Stimulated activated CD8-positive, alpha-beta memory T cell treated with anti-CD3 and anti-CD28 coated beads, Interleukin-7, amount 100 ng/mL, for 1 hour (primary cell): ENCODE measurements at places on chromosomes 6 and 20.

DNA sequence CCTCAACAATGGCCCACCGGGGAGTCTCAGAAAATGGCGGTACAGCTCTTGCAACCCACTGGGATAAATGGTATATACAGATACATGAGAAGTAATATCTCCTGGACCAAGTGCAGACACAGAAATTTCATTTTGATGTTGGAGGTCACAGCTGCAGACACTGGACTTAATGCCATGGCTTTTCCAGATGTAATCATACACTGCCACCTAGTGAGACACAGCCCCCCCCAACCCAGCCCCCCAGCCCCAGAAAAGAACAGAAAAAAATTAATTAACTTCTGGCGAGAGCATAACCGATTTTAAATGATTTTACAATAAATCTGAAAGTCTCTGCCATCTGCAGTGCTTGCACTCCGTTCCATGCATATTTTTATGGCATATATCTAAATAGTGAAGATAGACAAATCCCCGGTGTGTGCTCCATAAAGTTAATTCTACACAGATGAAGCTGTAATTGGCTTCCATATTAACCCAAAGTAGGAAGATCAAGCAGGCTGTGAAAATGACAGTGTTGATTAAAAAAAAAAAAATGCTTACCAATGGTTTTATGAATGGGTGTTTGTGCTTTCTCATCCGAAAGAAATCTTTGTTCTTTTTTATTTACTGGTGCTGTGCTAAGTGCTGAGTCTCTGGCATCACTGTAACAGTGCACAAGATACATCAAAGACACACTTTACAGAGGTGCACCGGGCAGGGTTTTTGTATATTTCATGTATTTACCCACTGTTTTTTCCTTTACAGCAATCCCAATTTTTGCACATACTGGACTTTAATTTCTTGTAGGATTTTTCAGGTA lies 804.1 kb downstream of the TFAP2A start:
- DNase-seq: no peak

DNA sequence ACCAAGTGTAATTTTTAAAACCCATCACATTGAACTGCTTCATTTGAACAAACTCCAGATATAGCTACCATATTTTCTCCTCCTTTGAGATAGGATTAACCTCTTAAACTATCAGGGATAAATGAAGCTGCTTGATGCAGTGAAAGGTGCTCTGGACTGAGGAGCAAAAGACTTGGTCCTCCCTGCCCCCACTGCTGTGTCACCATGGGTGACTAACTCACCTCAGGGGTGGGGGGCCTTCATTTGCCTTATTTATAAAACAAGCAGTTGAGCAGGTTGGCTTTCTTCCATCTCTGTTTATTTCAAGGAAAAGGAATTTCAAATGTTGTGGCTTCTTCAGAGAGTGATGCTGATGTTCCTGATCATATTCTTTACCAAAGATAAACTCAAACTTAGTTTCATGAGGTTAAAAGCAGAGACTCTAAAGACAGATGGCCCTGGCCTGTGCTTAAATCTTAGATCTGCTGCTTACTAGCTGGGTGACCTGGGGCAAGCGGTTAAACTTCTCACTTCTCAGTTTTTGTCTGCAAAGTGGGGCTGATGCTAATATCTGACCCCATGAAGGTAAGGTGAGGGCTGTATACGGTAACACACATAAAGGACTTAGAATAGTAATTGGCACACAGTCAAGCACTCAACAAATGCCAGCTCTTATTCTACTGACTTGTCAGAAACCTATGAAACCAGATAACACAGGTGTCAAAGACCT lies 50.5 kb downstream of the FHL5 start:
- no peak for DNase-seq

DNA sequence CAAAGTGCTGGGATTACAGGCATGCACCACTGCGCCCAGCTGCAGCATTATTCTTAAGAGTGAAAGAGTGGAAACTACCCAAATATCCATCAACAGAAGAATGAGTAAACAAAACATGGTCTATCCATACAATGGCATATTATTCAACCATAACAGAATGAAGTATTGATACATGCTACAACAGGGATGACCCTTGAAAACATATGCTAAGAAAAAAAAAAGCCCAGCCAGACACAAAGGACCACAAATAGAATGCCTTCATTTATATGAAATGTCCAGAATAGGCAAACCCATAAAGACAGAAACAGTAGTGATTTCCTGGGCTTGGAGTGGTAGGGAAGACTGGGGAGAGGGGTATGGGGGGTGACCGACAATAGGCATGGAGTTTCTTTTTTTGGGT lies 7.1 kb downstream of the TUBB2B start:
- no peak for DNase-seq

DNA sequence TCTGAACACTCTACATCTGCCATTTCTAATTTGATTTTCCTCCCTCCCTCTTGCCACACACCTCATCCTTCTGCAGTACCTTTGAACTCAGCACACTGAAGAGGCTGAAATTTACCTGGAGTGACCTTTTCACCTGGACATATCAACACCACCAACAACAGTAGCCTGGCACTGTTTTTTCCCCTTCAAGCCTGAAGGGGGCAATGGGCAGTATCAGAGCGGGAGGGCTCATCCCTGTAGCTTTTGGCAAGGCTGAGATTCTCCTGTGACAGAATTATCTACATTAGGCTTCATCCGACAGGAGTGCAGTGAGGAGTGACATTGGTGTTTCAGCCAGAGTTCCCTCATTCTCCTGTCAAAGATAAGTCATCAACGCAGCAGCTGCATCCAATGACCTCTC lies 312.8 kb upstream of the SPTLC3 start:
- no peak for DNase-seq

GRCh38 chr6:105805501-105806023 lies 280.6 kb upstream of the PRDM1 start:
- no peak for DNase-seq

GRCh38 chr20:56343861-56344381 lies 14.9 kb upstream of the FAM210B start:
- no peak for DNase-seq

DNA sequence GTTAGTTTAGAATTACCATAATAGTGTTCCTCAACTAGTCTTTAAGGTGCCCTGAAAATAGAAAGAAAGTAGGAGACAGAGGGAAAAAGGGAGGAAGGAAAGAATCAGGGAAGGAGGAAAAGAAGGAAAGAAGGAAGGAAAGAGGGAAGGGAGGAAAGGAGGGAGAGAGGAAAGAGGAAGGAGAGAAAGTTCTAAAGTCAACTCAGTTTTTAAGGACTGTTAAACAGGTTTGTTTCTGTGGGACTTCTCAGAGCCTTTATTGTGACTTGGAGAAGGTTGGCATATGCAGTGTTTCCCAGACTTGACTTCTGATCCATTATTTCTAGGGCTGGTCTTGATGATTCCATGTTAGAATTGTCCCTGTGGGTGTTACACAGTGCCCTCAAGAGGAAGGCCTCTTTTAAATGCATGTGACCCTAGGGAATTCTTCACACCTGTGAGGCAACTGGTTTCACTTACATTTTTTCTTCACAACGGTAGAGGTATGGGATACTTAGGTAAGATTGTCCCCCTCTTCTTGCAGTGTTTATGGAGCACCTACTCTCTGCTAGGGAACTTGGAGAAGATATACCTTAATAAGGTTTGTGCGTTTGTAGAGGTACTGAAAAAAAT lies 132.7 kb upstream of the GMDS start:
- no peak for DNase-seq

- DNase-seq: no peak
These were observed 6.0 kb upstream of the QKI start for GRCh38 chr6:163408352-163408991.

GRCh38 chr6:117976030-117976651 lies 69.1 kb downstream of the SLC35F1 start:
- no peak for DNase-seq
